ENCODE measurements at places on chromosomes 2 and 18.

GRCh38 chr18:26745288-26746181, 120.0 kb downstream of the AQP4 start:
- DNase-seq: no peak

- no peak for DNase-seq
Observed at GRCh38 chr18:63907664-63908063, at the start of gene SERPINB10. Gene SERPINB10 (plus strand): TSS chr18:63907958. CDS start chr18:63915511, 7,553 bp downstream.

- no peak for DNase-seq
Observed at GRCh38 chr2:174613531-174613930, 15.9 kb upstream of the WIPF1 start.

DNA sequence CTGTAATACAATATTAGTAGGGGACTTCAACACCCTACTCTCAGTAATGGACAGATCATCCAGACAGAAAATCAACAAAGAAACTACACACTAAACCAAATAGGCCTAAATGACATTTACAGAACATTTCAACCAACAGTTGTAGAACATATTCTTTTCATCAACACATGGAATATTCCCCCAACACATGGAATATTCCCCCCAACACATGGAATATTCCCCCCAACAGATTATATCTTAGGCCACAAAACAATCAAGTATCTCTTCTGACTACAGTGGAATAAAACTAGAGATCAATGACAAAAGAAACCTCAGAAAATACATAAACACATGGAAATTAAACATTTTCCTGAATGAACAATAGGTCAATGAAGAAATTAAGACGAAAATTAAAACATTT, 187.2 kb upstream of the RBBP8 start:
- DNase-seq: no peak

GRCh38 chr2:27323596-27324285, 844 bp upstream of the MPV17 start:
- DNase-seq: no peak

GRCh38 chr2:37786854-37787253, 115.4 kb upstream of the CDC42EP3 start:
- no peak for DNase-seq

GRCh38 chr2:20092226-20092900, 40.9 kb upstream of the LAPTM4A start:
- no peak for DNase-seq

- no peak for DNase-seq
Observed at GRCh38 chr2:16166327-16166981, 226.1 kb downstream of the MYCN start.

- DNase-seq: no peak
Observed at GRCh38 chr2:110216803-110217202, 4.5 kb upstream of the MTLN start.

GRCh38 chr18:74114116-74114515, 33.5 kb downstream of the FBXO15 start:
- no peak for DNase-seq

GRCh38 chr2:53111004-53111403, 656.6 kb upstream of the CHAC2 start:
- no peak for DNase-seq
